ENCODE measurements at places on chromosomes 1 and 21.

DNA sequence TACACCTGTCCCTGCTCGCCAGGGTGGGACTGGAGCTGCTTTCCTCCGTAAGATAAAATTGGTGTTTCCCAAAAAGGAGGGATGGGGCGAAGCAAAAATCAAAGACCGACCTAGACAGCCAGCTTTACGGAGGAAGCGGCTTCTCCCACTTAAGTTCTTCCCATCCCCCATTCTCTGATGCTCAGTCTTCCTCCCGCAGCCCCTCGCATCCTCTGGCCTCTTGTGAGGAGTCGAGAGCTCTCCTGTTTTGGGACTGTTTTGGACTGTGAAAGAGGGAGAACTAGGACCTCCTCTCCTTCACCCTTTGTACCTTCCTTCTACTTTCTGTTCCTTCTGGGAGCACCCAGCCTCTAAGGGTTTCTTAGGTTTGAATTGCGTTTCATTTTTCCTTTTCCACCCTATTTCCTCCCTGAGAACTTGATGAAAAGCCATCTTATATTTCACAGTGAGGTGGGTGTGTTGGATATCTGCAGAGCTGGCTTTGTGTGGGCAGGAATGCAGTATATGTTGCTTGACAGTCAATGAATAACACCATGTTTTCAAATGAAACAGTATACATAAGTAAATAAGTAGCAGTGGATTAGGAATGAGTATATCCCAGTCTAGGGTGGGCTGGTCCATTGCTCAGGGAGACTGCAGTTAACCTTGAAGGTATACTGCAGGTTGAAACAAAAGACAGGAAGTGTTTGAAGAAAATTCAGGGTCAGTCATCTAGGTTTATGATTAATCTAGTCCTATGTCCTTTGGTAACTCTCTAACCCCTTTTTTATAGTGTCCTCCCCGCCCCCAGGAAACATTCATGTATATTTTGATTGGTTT, 848 bp downstream of the CTTNBP2NL start:
- DNase-seq, result peak; percentile 15

- no peak for DNase-seq
Measured at GRCh38 chr1:111857194-111857651, 101.5 kb downstream of the DDX20 start.

GRCh38 chr1:84271441-84272151, 29.9 kb upstream of the SAMD13 start:
- DNase-seq, result no peak

- DNase-seq, result no peak
Measured at GRCh38 chr21:34932233-34932632, 116.9 kb downstream of the RUNX1 start.

DNA sequence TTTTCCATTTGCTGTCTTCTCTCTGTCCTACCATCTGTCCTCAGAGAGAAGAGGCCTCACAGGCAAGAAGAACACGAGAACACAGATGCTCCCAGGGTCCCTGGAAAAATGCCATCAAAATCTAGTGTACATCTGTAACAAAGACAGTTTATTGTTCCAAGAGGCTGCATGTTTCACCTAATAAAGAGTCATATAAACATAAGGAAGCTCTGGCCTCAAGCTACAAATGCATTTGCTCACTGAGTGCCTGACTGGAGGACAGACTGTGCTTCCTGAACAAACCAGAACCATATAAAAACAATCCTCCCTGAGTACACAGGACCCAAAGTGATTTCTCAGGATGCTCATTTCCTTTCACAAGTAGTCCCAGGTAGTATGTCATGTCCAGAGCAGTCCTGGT, 76.3 kb upstream of the SLC44A3 start:
- peak; percentile 70 for DNase-seq

DNA sequence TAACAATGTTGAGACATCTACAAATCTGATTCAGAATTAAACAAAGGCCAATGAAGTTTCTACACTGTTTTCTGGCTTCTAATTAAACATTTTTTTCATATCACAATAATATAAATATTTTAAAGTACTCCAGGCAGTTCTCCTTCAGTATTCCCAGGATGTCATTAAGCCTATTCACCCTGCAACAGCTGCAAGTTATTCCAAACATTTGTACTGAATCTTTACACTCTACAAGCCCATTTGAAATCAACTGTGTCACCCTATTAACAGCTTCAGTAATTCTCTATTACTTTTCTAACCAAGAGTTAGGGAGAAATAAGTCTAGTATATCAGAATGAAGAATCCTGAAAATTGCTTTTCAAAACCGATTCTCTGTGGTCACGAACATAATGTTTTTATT, 124.6 kb downstream of the OLFML2B start:
- no peak for DNase-seq

- DNase-seq, result peak; percentile 57
Measured at GRCh38 chr1:50704126-50704525, 255.9 kb downstream of the FAF1 start.

GRCh38 chr1:15449567-15449966, 7.0 kb upstream of the CELA2A start:
- DNase-seq, result no peak

Data from NCI-H2171 (cell line).